ENCODE measurements at places on chromosomes 13 and 19. TPM values are rescaled to one million over a fixed set of nuclear protein-coding genes. Genes with fewer than 3 reads are reported as not detected.
A peak's percentile ranks its signal among the peaks of the same experiment; 100 is the strongest.

- no peak overlapping the region for H3K4me3 ChIP-seq
- H3K27me3 ChIP-seq, result no peaks in the 10 kb centered on the region
- peaks cover 10% of the 10 kb centered on the region for H3K4me1 ChIP-seq
- H3K36me3 ChIP-seq, result no peaks in the 10 kb centered on the region
Observed at GRCh38 chr13:33183431-33184111, 102.0 kb downstream of the STARD13 start.

DNA sequence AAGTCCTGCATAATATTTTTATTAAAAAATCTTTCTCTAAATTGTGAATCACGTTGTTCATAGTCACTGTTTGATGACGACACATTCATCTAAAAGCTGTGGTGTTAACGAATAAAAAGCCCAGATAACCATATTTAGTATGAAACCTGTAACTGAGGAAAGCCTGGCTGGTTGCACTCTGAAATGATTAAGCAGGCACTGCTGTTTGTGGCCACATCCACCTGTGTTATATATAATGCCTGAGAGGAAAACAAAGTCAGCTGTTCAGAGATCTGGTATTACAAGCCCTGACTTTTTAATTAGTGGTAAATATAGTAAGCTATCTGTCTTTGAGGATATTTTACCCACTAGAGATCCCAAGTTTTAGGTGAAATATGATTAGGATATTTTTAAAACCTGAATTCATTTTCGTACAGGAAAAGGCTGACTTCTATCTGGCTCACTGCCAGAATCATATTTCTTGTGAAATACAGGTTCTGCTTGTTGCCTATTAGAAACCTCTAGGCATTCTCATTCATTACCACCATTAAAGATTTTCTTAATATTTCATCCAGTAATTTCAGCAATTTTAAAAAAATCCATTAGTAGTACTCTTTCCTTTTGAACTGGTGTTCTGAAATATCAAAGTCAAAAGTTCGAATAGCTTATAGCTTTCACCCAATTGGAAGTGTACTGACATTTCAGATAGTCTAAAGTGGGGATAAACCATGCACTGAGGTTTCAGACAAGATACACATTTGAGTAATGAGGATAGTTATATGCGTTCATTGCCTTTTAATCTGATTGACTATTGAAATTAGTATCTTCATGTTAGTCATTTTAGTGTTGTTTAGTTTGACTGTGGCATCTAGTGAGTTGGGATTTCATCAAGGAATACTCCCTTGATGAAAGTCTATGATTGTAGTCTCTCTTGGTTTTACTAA, 79.7 kb downstream of the LMO7 start:
- peak; percentile 24 for DNase-seq
- H3K36me3 ChIP-seq, result no peaks in the 10 kb centered on the region
- no peak overlapping the region for H3K4me3 ChIP-seq
- H3K27me3 ChIP-seq, result no peaks in the 10 kb centered on the region

DNA sequence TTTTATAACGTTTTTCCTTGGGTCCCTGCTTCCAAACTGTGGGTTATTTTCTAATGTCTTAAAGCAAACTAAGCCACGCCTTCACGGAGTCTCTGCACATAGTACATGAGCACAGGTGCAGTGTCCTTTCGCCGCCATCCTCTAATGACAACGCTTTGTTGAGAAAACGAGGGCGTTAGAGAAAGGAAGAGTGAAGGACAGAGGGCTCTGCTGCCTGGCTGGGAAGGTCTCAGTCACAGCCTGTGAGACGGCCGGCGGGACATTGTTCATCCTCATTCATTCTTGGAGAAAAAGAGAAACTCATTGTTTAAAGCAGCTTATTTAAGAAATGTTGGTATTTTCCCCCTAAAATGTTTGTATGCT, 9.5 kb downstream of the IL17D start:
- no peak for DNase-seq
- no peaks in the 10 kb centered on the region for H3K27me3 ChIP-seq
- peak overlapping the region; percentile 50 for H3K4me3 ChIP-seq
- no peak overlapping the region for H3K27ac ChIP-seq
- H3K36me3 ChIP-seq, result no peaks in the 10 kb centered on the region

GRCh38 chr19:41927497-41928192, 604 bp downstream of the ERFL start:
- H3K27me3 ChIP-seq, result peaks cover 56% of the 10 kb centered on the region
- H3K4me1 ChIP-seq, result peaks cover 6% of the 10 kb centered on the region
- no peak for DNase-seq

- DNase-seq, result no peak
- no peak overlapping the region for H3K27ac ChIP-seq
- H3K36me3 ChIP-seq, result no peaks in the 10 kb centered on the region
- H3K4me3 ChIP-seq, result no peak overlapping the region
- H3K27me3 ChIP-seq, result no peaks in the 10 kb centered on the region
Observed at GRCh38 chr19:10533646-10534386, 9.9 kb upstream of the ATG4D start.

- no peaks in the 10 kb centered on the region for H3K36me3 ChIP-seq
- H3K27ac ChIP-seq, result no peak overlapping the region
- no peak overlapping the region for H3K4me3 ChIP-seq
Observed at GRCh38 chr13:82298106-82298505, 1584.2 kb downstream of the SLITRK1 start.

DNA sequence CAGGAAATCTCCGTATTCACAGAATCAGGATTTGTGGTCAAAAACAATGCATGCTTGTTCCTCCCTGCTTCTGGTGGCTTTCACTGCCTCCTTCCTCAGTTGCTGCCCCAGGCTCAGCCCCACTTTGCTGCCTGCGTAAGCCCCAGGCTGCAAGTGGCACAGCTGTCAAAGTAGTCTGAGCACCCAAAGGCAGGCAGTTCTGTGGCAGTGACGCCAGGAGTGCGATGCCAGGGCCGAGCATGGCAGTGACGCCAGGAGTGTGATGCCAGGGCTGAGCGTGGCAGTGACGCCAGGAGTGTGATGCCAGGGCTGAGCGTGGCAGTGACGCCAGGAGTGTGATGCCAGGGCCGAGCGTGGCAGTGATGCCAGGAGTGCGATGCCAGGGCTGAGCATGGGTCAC, 77.3 kb upstream of the GPR183 start:
- H3K27me3 ChIP-seq, result no peaks in the 10 kb centered on the region
- H3K4me1 ChIP-seq, result no peaks in the 10 kb centered on the region
- no peak overlapping the region for H3K27ac ChIP-seq
- no peak overlapping the region for H3K4me3 ChIP-seq

DNA sequence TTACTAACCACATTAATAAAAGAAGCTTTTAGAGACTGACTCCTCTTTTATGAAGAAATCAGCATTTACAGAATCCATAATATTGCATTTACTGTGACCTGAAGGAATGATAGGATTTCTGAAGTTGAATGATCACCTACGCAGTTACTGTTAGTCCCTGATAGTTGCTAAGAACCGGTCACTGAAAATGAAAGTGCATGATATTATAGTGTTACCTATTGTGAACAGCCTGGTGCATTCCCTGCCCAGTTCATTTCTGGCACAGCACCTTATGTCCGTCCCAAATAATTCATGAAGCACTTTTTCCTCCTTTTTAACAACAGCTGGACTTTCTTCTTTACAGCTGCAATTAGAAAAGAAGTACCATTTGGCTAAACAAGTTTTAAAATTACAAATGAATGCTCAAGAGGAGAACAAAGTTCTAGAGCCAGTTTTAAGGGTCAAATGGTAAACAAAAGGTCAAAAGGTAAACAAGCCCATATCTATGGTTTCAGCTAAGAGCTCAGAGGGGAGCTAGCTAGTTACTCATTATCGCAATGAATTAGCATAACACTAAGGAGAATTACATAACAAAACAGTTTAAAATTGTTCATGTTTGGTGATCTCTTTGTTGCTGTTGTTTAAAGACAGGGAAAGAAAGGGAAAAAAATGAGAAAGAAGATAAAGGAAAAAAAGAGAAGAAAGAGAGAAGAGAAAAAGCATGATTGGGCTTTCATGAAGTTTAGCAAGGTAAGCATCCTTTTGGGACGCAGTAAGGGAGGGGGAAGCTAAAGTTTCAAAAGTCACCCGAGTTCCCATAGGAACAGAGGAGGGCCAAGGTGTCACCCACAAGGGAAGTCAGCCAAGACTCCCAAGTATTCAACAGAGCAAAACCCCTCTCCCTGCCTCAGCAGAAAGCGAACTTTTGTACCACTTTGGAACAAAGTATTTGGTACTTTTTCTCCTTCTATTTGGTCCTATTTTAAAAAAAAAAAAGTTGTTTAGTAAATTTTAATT, 50.2 kb downstream of the FLT3 start:
- no peak for DNase-seq
- H3K36me3 ChIP-seq, result no peaks in the 10 kb centered on the region
- H3K27ac ChIP-seq, result no peak overlapping the region
- peaks cover 1% of the 10 kb centered on the region for H3K27me3 ChIP-seq
- no peaks in the 10 kb centered on the region for H3K4me1 ChIP-seq

- H3K36me3 ChIP-seq, result no peaks in the 10 kb centered on the region
- H3K27ac ChIP-seq, result no peak overlapping the region
- H3K4me1 ChIP-seq, result peaks cover 5% of the 10 kb centered on the region
- H3K4me3 ChIP-seq, result no peak overlapping the region
Observed at GRCh38 chr13:76527041-76527440, 359.2 kb downstream of the KCTD12 start.

DNA sequence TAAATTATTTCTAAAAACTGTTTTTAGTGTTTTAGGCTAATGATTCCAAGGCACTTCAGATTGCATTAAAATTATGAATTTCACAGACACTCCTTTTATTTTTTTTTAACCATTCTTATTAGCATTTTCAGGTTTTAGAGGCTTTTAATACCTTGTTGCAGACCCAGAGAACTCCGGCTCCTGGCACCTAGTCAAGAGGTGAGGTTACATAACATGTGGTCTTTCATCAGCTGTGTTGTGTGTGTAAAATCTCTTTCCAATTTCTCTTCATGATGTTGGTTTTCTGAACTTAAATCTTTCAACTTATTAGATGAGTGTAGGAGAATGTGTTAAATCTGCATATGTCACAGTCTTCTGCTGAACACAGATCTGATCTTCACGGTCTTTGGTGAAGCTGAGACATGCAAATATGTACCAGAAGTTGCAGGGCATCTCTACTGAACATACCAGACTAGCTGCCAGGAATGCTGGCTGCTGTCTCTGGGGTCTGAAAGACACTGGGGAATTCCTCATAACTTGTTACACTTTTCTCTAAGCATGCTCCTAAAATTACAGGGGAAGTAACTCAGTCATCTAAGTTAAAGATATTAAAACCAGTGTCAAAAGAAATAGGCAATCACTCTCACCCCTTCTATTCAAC, 1165.3 kb downstream of the EFNB2 start:
- no peaks in the 10 kb centered on the region for H3K27me3 ChIP-seq
- no peak for DNase-seq
- no peaks in the 10 kb centered on the region for H3K4me1 ChIP-seq
- H3K36me3 ChIP-seq, result no peaks in the 10 kb centered on the region
- no peak overlapping the region for H3K4me3 ChIP-seq

GRCh38 chr13:50359779-50360178, 344.5 kb downstream of the KCNRG start:
- no peaks in the 10 kb centered on the region for H3K36me3 ChIP-seq
- peaks cover 19% of the 10 kb centered on the region for H3K4me1 ChIP-seq
- H3K4me3 ChIP-seq, result no peak overlapping the region
- no peak for DNase-seq

DNA sequence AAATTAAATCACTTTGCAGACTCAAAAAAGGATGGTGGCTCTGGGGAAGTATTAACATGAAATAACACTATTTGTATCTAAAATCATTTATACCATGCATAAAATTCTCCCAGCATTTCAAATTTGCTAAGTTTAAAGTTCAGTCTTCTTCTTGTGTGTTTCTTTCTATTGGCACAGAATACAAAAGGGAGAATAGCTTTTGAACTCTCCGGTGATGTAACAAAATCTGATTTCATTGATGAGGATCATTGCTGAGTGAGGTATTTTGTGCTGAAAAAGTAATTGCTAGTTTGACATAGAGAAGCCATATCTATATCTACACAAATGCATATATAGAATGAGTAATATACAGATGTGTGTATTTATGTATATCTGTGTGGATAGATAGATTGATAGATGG, 174.8 kb downstream of the LACC1 start:
- H3K27me3 ChIP-seq, result no peaks in the 10 kb centered on the region
- H3K4me3 ChIP-seq, result no peak overlapping the region
- H3K27ac ChIP-seq, result no peak overlapping the region

DNA sequence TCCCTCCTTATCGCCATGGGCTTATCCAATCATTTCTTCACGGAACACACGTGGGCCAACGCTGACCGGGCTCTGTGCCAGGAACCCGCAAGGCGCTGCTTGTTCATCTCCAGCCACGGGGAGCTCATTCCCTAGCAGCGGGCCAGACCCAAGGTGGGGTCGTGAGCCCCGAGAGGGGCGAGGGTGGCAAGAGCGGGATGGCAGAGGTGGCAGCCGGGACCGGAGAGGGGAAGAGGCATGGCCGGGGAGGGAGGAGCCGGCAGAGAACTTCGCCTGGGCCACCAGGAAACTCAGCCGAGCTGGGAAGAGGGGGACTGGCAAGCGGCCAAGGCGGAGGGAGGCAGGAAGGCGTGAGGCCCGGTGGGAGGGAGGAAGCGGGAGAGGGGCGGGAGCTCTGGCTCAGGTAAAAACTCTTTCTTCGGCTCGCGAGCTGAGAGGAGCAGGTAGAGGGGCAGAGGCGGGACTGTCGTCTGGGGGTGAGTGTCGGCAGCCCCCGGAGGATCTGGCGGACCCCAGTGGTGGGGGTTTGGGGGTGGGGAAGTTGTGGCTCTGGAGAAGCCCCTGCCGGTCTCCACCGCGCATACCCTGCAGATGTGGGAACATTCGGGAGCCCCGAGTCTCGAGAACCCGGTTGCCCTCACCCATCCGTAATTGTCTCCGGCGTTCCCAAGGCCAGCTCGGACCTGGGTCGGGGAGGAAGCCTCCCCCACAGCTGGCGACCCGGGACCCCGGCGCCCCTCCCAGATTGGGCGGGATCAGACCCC, at the start of gene B3GNT3:
TSS of gene B3GNT3 (plus strand) at position 408 of the 764 bp plus-strand sequence. CDS start 12,670 bp downstream, outside the sequence.
- H3K4me1 ChIP-seq, result no peaks in the 10 kb centered on the region
- H3K27ac ChIP-seq, result no peak within 1 kb of the TSS
- no peaks in the 10 kb centered on the region for H3K36me3 ChIP-seq
- H3K27me3 ChIP-seq, result peaks cover 56% of the 10 kb centered on the region
- H3K4me3 ChIP-seq, result no peak within 1 kb of the TSS
- DNase-seq, result no peak

- H3K27me3 ChIP-seq, result peaks cover 5% of the 10 kb centered on the region
- H3K4me3 ChIP-seq, result no peak overlapping the region
- no peak for DNase-seq
Observed at GRCh38 chr19:50712833-50713232, 6.8 kb downstream of the SHANK1 start.

ZNF99 gene
- not detected for total RNA-seq

KRTDAP gene
- not detected for total RNA-seq

SPACA4 gene
- total RNA-seq, result not detected

EXOC3L2 gene
- total RNA-seq, result 0.13 TPM

ATP8A2 gene
- total RNA-seq, result 0.34 TPM

LRRC8E gene
- 0.04 TPM for total RNA-seq

TNFRSF19 gene
- 4.1 TPM for total RNA-seq

MZF1 gene
- total RNA-seq, result 6.0 TPM

TUBB4A gene
- not detected for total RNA-seq

C19orf18 gene
- total RNA-seq, result 0.16 TPM
